Stimulated activated naive CD4-positive, alpha-beta T cell treated with Interleukin-2 at 50 U/mL for 16 hours (primary cell): ENCODE measurements at places on chromosomes 4 and X.

- no peak for DNase-seq
Measured at GRCh38 chr4:118991686-118992085, 103.0 kb downstream of the SYNPO2 start.

GRCh38 chr4:175720067-175720466 lies 92.0 kb downstream of the GPM6A start:
- no peak for DNase-seq

DNA sequence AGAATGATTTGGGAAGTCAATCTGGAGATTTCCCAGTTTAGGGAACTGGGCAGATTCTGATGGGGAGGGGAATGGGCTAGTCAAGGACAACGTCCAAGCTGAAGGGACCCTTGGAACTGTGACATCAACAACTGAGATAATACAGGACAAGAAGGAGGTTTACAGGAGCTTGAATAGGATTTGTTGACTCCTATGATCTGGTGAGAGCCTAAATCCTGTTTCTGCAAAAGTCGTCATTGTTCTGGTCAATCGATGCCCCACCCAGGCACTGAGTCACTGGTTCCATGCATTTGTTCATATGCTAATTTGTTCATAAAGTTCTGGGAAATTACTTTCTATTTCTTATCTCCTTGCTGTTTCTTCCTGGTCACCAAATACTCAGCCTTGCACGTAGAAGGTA lies 15.3 kb upstream of the PDGFRA start:
- DNase-seq = no peak

DNA sequence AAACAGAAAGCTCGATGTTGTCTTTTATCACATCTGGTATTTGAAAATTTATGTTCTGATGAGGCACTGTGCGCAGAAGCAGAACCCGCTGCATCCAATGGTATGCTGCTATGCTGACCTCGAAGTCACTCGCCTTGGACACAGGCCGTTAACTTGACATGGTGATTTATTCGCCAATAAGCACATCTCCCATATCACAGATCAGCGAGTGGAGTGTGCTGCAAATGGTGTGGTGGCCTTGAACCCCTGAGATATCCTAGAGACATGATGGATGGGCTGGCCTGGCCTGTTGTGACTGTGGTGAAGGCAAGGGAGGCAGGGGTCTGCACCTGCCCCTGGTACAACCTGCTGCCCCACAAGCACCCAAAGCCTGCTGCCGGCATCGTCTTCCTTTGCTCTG lies 175.4 kb upstream of the FRG1 start:
- DNase-seq = no peak

DNA sequence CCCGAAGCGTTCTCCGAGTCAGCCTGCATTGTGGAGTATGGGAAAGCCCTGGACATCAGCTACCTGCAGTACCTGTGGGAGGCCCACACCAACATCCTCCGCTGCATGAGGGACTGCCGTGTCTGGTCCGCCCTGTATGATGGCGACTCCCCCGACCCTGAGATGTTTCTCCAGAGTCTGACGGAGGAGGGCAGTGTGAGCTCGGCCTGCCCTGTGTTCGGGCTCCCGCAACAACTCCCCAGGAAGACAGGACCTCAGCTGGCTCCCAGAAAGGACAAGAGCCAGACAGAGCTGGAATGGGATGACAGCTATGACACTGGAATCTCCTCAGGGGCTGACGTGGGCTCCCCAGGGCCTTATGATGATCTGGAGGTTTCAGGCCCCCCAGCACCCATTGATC lies 111.3 kb downstream of the GATB start:
- no peak for DNase-seq

DNA sequence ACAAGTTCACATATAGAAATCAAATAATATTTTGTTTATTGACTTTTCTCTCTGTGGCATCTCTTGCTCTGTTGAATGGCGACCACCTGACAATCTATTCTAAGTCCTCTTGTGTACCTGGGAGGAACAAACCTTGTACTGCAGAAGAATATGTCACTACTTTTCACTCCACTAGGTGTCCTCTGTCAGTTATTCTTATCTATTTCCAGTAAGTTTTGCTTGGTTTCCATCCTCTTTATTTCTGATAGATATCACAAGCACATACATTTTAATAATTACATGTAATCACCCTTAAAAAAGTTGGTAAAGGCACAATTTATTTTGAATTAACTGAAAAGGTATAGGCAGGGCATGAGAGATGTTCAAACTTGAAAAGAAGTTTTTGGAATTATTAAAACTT lies 238.4 kb downstream of the SNCA start:
- no peak for DNase-seq

DNA sequence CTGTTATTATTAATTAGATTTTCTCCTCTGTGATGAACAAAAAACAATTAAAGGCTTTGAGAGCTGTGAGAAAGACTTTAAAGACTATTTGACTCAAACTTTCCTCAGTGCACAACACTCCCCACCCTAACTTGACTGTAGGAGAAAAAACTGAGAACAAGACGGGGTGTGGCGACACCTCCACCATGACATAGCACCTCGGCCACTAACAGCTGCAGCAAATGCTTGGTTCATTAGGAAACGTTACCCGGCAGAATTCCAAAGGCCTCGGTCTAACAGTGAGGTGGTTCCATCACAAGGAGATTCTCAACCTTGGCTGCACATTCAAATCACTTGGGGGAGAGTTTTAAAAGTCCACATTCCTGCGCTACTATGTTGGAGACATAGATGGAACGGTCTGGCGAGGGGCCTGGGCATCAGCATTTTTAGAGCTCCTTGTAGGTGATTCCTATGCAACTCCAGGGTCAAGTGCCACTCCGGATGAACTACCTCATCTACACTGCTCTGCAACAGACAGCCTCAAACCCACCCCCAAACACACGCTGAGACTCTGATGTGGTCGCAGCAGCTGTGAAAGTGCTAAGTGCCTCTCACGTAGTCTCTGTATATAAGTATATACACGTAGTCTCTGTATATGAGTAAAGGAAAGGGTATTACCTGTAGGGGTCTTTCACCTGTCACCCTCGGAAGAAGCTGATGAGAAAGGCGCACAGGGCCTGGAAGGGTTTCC lies 1.0 kb downstream of the FGFBP2 start:
- no peak for DNase-seq

DNA sequence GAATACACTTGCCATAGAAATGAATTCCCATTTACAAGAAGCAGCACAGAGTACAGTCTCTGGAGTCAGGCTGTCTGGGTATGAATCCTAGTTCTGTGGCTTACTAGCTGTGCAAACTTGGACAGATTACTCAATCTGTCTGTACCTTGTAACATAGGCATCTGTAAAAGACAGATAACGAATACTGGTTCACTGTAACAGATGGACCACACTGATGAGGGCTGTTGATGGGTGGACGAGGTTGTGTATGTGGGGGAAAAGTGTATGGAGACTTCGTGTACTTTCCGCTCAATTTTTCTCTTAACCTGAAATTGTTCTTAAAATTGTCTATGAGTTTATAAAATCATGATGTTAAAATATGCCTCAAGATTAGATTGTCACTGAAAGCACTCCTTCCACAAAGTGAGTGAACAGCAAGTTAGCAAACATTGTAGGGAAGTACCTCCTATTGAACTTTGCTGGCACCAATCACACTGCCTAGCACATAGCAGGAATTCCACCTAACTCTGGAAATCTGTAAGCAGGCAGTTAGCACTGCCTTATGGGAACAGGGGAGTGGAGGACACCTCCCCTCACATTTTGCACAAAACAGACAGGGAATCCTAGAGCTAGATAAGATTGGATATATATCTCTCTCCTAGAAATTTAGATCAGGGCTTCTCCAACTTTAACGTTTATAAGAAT lies 6.5 kb upstream of the EXOSC9 start:
- DNase-seq = no peak

DNA sequence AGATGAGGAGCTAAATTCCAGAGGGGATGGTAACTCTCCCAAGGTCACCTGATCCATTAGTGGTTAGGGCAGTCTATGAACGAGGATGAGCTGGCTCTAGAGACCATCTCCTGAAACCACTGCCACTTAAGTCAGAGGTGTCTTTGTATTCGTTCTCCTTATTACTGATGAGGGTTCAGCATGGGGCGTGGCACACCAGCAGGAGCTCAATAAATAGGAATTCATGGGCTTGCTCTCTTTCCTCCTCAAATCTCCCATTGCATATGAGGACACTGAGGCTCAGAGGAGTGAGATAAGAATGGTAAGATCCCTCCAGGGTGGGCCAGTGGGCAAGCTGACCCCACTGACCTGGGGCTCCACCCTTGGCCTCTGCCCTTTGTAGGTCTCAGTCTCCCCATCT lies 1.7 kb upstream of the GATA1 start:
- no peak for DNase-seq

DNA sequence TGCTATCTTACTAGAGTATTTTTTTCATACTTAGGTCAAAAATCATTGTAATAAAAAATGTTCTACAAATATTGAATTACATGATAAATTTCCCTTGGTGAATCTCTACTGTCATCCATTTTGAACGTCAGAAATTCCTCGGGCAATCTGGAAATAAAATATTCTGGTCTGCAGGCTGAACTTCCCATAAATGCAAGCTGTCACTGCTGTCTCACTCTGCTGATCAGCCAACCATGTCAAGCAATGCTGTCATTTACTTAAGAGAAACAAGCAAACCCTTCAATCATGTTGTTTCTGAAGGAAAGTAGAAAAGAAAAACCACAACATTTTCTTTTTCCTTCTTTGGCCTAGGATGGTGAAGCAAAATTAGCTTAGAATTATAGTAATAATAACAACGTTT lies 514.2 kb upstream of the GALNT7 start:
- no peak for DNase-seq

DNA sequence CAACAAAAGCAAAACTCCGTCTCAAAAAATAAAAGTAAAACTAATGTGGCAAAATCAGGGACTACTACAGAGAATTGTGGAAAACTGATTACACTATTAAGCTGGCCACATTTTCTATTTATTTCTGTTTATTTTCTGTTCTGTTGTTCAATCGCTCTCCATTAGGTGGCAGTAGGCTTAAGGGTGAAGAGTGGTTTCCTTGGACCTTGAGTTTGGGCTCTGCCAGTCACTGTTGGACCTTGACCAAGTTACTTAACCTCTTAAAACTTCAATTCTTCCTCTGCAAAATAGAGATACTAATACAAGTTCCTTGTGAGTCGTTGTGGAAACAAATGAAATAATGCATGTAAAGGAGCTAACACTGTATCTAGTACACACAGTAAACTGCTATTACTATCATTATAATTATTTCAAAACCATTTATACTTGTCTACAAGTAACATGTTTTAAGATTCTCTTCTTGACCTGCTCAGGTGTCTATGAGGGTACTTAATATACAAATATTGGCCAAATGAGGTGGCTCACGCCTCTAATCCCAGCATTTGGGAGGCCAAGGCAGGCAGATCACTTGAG lies 15.2 kb downstream of the HSD17B11 start:
- DNase-seq = no peak

GRCh38 chrX:150205011-150205410 lies 158.1 kb upstream of the MAMLD1 start:
- DNase-seq = no peak

DNA sequence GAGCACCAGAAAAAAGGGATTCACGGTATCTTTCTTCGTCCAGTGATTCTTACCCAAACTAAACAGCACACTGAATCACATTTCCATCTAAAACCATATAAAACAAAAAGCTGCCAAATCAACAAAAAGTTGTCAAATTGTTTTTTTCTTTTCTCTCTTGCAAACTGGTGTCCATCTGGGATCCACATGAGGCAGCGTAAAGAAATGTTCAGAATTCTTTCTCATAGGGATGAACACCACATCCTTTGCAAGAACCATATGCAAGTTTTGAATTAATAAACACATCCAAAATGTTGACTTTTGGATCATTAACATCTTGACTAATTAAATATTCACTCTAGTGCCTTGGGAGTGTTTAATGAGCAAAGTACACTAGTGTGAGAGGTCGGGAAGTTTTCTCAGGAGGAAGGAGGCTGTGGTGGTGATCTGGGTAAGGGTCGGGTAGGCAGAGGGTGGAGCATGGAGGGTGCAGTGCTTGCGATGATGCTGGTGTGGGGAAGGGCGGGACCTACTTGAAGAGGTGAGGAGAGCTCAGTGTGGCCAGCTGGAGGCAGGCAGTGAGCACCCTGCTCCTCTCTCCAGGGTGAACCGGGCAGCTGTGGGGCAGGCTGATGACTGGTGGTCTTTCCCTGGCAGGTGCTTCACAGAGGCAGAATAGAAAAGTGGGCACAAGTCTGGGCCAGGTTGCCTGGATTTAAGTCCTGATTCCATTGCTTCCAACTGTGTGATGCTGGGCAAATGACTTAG lies 72.8 kb downstream of the NSUN7 start:
- DNase-seq = no peak

DNA sequence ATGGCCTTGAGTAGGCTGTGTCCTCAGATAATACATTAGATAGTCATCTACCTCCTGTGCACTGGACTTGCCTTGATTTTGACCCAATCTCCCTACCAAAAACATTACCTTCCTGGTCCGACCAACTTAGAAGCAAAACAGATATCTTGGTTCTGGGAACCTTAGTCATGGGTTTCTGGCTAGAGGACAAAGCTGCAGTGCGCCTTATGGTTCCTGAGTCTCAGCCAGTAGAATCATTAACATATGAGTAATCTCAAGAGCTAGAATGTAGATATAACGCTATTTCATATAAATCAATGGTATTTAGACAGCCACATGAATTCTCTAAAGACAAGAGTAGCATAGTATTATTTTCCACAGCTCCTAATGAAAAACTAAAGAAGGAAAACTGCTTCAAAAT lies 83.1 kb downstream of the GRIA3 start:
- no peak for DNase-seq

DNA sequence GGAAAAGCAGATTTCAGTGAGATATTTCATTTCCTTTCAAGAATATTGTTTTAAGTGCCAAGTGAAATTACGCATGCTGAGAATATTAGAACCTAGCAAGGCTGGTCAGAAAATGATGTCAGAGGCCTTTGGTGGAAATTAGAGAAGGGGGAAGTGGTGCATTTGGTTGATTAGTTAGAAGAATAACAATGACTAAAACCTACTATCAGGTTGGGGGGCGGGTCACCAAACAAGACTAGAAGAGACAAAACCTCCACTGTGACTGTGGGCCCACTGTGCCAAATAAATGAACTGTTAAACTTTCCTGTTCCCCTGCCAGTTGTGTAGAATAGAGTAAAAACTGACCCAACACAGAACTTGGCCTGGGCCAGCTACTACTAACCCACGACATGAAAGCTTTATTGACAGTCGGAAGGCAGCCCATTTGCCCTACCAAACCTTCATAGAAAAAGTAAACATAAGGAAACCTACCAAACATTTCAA lies 2.9 kb downstream of the RAPGEF2 start:
- DNase-seq = no peak

GRCh38 chr4:6701371-6701770 lies 7.7 kb downstream of the S100P start:
- no peak for DNase-seq

GRCh38 chr4:70945452-70946055 lies 43.4 kb downstream of the MOB1B start:
- no peak for DNase-seq

DNA sequence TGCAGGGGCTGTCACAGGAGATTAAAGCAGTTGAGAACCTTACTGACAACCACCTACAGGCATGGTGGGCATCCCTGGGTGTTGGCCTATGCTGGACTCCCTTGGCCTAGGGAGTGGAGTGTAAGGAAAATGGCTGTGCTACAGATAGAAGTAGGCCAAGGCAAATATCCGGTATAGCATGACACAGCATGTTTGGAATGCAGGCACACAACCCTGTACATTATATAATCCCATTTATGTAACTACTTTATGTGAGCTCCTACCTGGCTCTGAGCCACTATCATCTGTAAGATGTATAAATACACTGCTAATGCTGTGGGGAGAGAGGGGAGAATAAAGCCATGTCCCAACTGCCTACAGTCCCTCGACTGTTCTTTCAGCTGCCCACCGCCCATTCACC lies 38.7 kb upstream of the KCTD8 start:
- no peak for DNase-seq

GRCh38 chr4:113760094-113760794 lies 1.3 kb downstream of the CAMK2D start:
- peak; percentile 17 for DNase-seq
